ENCODE measurements at places on chromosomes 4 and X.

GRCh38 chrX:95383778-95384177 lies 1300.9 kb upstream of the DIAPH2 start:
- DNase-seq, result no peak

GRCh38 chr4:23614284-23614892 lies 275.5 kb downstream of the PPARGC1A start:
- no peak for DNase-seq

GRCh38 chr4:88616275-88617150 lies 24.2 kb downstream of the HERC3 start:
- no peak for DNase-seq

GRCh38 chrX:19350941-19351384 lies 7.2 kb downstream of the PDHA1 start:
- no peak for DNase-seq
